ENCODE measurements at places on chromosomes 16 and 17. TPM values are rescaled to one million over a fixed set of nuclear protein-coding genes. Genes with fewer than 3 reads are reported as not detected.

DNA sequence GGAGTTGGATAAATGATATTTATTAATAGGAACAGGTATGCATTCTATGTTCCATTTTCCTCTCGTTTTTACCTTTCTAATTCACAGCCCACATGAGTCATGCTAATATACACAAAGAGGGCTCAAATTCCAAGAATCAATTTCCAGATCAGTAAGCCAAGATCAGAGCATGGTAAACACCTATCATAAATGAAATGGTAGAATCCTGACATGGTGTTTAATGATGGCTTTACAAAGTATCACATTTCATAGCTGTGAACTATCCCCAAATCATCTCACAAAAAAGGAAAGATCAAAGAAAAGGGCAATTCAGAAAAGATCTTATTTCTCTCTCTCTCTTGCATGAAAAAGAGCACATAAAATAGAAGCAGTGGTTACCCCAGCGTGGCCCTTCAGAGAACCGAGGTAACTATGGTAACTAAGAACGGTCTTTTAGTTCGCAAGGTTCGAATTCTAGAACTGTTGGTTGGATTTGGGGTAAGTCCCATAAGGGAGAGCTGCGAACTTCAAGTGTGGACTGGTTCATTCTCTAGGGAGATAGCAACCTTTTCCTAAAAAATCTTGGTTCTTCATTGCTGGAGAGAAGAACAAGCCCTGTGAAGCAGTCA, 73.0 kb downstream of the MARCHF10 start:
- DNase-seq: no peak

DNA sequence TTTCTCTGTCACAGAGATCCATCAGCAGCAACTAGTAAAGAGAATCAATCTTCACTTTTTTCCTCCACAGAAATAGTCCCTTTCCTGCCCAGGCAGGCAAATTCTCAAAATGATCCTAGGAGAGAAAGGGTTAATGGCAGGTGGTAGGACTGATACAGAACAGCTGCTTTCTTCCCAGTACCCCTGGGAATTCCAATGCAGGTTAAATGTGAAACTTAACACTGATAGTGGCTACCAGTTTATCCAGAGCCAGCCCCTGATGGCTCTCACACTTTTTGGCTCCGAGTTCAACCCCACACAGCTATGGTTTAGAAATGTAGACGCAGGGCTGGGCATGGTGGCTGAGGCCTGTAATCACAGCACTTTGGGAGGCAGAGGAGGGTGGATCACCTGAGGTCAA, 22.2 kb downstream of the MARVELD3 start:
- no peak for DNase-seq

DNA sequence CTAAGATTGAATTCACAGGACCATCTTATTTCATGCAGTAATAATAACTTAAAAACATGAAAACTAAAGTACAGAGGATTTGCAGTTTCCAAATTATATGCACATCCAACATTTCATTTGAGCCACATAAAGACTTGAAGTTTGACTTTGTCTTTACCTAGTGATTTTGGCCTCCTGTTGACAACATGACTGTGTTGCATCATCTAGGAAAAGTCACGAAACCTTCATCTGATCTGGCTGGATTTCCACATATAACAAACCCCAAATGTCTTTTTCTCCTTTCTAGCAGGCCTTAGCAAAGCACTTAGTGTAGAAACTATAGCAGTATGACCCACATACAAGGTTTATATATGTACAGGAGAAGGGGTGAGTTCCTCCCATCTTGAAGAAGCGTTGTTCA, 406.5 kb upstream of the CDH5 start:
- DNase-seq: no peak

DNA sequence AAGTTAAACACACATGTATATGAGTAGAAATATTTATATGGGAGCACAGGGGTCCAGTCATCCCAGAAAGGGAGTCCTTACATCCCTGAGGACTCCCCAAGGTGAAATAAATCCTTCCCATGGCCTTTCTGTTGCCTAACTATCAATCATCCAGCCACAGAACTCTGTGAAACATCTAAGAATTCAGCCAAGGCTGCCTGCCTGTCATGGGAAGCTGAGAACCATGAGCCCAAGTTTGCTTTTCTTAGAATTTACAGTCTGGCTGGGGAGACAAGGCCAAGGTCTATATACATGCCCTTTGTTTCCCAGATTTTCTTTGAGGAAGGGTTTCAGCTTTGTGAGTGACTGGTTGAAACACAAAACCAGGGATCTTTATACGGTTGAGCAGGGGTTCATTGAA, 15.8 kb downstream of the MYL4 start:
- DNase-seq: no peak

GRCh38 chr17:49497148-49498028, 2.3 kb downstream of the NGFR start:
- DNase-seq: peak; percentile 6

GRCh38 chr17:72937707-72938106, 154.8 kb downstream of the SLC39A11 start:
- no peak for DNase-seq

DNA sequence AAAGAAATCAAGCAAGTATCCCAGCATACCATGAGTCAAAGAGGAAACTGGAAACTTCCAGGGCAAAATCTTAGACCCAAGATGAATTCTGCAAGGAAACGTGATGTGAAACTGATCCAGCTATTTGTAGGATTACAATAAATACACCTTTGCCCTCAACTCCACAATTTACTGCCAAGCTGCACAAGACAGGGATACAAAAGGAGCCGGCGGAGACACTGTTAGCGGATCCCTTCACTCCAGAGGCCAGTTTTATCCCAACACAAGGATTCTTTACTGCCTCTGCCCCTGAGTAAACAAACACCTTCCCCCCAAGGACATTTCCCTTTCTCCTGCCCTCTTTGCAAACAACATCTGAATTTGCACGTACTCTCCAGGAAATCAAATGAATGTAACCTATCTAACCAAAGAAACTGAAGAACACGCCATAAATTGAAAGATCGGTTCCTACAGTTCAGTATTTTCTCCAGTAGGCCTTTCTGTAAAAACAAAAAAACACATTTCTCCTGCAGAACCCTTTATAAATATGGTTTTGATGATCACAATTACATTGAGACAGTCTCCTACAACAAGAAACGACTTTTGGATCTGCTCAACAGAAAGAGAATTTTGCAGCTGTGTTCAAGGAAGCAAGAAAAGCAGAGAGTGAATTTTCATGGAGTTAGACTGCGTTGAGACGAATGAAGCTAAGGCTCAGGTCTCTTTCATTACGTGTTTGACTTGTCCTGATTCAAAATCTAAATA, 1.4 kb upstream of the CBX2 start:
- peak; percentile 57 for DNase-seq

DNA sequence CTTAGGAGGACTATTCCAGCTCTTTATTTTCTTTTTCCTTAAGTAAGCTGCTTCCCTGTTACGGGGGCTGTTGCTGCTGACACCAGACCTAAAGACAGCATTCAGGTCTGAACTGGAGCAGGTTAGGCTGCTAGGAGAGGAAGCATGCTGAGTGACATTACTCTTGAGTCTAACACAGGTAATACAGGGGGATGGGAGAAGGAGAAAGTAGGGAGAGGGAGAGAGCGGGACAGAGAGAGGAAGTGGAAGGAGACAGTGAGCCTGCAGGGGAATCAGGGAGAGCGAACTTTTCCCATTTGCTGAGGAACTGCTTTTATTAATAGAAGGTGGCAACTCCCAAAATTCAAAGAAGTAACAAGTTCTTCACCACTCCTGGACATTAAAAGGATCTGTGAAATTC, 130.9 kb downstream of the PARN start:
- DNase-seq: peak; percentile 43

DNA sequence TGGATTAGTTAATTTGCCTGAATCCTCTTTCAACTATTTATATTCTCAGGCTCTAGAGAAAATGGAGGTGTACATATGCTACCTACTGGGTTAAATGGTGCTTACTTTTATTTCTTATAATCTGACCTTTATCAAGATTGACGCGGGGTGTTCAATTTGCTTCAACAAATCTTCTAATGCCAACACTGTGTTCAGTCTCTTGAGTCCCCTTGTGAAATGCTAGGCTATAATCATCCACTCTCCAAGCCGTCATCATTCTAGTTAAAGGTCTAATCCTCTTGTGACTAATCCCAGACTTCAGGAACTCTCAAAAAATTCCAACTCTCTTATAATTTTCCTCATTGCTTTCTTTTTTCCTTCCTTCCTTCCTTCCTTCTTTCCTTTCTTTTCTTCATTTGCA, 1396.2 kb downstream of the CDH8 start:
- DNase-seq: no peak

- DNase-seq: peak; percentile 90
Observed at GRCh38 chr17:42135664-42136653, 13.4 kb downstream of the HSPB9 start.

GRCh38 chr17:12512694-12513355, 152.9 kb upstream of the MYOCD start:
- no peak for DNase-seq

GRCh38 chr16:80938004-80938878, 68.4 kb downstream of the CMC2 start:
- DNase-seq: peak; percentile 98

DNA sequence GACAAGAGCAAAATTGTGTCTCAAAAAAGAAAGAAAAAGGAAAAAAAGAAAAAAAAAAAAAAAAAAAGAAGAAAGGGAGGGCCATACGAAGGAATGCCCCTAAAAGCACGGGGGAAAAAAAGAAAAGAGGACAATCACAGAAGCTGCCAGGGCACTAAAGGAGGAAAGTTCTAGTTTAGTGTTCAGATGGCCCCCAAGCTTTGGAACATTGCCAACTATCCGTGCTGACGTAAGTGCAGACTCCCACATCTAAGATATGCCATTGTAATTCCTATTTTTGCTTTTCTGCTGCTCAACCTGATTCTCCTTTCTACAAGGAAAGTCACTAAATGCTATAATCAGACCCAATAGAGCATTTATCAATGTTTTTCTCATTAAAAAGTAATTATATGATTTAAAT, 842.1 kb downstream of the KCNJ2 start:
- DNase-seq: no peak

GRCh38 chr17:2107506-2107905, 52.6 kb downstream of the HIC1 start:
- no peak for DNase-seq

DNA sequence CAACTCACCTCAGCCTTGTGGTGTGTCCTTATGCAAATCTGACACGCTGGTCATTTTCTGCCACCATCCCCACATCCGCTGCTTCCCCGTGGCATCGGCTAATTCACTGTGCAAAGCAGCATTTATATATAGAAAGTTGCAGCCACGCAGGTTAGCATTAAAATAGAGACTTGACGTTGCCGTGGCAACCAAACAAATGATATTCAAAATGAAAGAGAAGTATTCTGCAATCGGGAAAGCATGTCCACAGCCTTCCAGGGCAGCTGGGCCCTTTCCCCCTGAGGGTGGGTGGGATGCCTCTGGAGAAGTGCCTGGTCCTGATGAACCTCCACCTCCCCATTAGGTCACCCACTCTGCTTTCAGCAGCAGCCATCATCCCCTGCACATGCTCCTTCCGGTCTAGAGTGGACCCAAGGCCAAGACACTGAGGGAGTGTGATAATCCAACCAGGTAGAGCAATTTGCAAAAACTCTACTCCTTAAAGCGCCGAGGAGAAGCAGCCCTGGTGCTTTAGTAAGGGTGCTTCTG, 138.7 kb downstream of the GAS7 start:
- DNase-seq: no peak

- DNase-seq: no peak
Observed at GRCh38 chr16:813204-813915, 12.8 kb upstream of the GNG13 start.

DNA sequence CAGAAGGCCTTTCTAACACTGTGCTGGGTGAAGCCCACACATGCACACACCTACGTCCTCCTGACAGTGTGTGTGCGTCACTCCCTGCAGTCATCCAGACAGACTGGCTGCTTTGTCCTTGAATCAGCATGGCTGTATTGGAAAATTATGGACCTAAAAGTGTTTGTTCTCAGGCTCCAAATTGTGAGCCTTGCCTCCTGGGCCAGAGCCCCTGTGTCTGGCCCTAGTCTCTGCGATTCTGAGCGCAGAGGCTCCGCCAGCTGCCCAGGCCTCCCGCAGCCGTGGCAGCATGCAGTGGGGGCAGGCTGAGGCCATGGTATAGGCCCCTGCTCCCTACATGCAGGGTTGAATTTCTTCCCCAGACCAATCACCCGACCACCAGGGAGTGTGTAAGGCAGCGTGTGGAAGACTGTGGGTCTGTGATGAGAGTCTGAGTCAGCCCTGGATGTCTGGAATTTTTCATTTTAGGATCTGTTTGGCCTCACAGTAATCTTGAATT, 166.9 kb downstream of the LGALS9B start:
- DNase-seq: no peak

The MFAP4 gene
- total RNA-seq: not detected

The C17orf107 gene
- total RNA-seq: 1.0 TPM

The NOS2 gene
- not detected for total RNA-seq

The ARL5C gene
- not detected for total RNA-seq

The COASY gene
- total RNA-seq: 69.2 TPM

The CCL17 gene
- total RNA-seq: not detected

The OTOA gene
- not detected for total RNA-seq

The EXOC3L1 gene
- 10.8 TPM for total RNA-seq

The C17orf113 gene
- 0.20 TPM for total RNA-seq

The GLP2R gene
- not detected for total RNA-seq
